Mucosa of descending colon (tissue), 3 donors: ENCODE measurements at places on chromosomes 7 and 10.

GRCh38 chr7:73940701-73941238 is 79.8 kb downstream of the TMEM270 start:
- DNase-seq = no peak

DNA sequence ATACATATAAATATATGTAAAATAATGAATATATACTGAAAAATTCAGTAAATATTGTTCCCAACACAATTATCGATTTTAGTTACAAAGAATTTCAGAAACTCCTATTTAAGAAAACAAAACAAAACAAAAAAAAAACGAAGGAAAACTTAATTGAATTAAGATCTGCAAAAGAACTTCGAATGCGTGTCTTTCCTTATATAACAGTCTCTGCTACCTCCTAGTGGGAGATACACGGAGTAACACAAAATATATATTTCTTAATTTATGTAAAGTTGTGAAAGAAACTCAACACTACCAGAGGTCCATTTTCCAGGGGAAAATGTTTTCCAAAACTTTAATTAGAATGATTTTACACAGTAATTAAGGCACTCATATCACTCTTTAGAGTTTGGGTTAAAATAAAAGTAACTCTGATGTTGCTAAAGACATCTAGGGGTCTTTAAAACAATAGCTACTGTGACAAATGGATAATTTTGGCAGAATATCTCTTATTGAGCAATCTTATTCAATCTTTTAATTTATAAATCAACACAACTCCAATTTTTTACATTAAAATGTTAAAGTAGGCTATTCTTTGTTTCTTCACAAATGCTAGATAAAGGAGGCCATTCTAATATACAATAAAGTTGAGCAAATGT is 41.6 kb downstream of the NEBL start:
- DNase-seq = no peak

- no peak for DNase-seq
Observed at GRCh38 chr10:15754937-15755336, 35.2 kb upstream of the ITGA8 start.

DNA sequence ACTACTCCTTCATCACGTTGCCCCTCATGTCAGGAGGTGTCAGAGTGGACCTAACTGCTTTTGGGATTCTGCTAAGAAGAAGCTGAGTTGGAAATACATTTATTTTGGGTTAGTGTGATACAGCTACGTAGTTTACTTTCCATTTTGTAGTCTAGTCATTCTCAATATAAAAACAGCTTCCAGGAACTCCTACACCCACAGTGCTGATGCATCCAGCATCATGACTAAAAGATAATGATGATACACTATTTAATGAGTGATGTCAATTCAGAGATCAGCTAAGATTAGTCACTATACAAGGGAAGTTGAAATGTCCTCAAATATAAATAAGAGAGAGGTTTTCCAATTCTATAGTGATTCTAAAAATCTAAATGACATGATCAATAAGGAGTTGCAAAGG is 264.2 kb upstream of the SLC26A5 start:
- no peak for DNase-seq

DNA sequence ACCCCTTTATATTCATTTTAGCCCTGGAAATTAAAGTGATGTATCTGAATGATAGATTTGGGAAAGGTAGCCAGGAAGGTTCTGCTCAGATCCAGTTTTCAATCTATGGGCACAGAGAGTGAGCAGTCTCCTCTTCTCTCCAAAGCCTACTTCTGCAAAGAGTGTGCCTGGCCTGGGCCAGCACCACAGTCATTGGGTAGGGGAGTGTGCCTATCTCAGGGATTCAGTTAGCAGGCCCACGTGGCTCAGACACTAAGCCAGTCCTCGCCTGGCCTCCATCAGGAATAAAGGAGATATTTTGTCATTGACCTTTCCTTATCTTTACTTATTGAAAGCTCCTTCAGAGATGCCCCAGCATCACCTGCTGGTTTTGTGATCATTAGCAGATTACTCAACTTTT is 215.8 kb upstream of the CCDC6 start:
- DNase-seq = no peak
